ENCODE measurements at places on chromosomes 4 and X.

- no peak for DNase-seq
Measured at GRCh38 chrX:154987940-154988339, 34.6 kb downstream of the F8 start.

- no peak for DNase-seq
Measured at GRCh38 chr4:114879916-114880669, 233.3 kb downstream of the NDST4 start.

GRCh38 chrX:23887451-23887850 is 20.3 kb downstream of the APOO start:
- no peak for DNase-seq

DNA sequence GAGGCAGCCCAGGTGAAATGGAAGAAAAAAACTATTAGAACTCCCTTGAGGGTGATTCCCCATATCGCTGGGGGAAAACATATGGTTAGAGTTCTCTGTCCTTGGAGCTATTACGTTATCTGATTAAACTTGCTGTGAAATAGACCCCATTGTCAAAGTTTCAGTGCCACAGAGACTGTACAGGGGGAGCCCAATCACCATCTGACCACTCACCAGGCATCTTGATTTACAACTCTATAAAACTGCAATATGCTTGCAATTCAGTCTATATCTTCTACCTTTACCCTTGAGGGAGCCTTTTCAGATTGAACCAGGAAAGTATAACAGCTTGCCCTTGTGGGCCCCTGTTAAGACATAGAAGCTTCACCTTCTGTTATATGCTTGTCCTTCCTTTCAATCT is 18.2 kb downstream of the TMEM255A start:
- DNase-seq, result no peak

GRCh38 chr4:185532795-185533324 is 2.4 kb downstream of the PDLIM3 start:
- DNase-seq, result no peak

DNA sequence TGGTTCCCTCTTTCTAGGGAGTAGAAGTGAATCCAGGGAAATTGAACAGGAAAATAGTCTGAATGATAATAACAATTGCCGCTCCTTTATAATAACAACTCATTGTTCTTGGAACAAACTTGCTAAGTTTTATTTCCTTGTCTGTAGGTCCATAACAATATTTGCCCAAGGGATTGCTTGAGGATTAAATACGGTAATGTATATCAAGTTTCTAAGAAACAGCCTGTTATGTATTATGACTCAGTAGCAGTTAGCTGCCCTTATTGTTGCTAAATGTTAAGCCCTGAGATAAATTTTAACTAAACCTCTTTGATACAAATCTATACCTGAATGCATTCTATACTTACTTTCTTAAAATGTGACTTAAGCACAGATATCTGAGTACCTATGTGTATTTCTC is 215.9 kb upstream of the AADAT start:
- no peak for DNase-seq

GRCh38 chrX:74234818-74235217 is 69.2 kb upstream of the ZCCHC13 start:
- no peak for DNase-seq

DNA sequence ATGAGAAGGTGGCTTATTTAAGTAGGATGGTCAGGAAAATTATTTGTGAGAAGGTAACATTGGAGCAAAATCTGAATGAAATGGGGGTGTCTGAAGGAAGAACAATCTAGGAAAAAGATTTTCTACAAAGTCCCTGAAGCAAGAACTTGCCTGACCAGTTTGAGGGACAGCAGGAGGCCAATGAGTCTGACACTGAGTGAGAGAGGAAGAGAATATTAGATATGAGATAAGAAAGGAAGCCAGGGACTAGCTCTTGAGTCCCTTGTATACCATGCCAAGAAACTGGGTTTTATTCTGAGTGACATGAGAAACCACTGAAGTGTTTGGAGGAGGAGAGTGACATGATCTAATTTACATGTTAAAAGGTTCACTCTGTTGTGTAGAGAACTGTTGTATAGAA is 1478.9 kb downstream of the RPA4 start:
- no peak for DNase-seq

DNA sequence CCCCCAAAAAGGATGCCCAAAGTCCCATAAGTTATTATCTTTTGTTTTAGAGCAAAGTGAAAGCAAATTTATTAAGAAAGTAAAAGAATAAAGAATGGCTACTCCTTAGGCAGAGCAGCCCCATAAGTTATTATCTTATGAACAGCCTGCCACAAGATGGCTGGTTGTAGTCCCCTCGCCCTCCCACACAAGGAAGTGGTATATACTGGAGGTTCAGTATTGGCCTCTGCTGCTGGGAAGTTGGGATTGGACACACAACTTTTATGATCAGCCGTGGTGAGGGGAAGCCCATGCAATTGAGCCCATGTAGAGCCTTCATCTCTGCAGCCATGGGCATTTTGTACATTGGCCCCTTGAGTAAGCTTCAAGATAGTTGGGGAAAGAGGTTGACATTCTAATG is 8.0 kb upstream of the SMIM10 start:
- no peak for DNase-seq

GRCh38 chrX:46730765-46731164 is 28.2 kb downstream of the SLC9A7 start:
- no peak for DNase-seq

- DNase-seq, result no peak
Measured at GRCh38 chrX:10741550-10741949, 121.2 kb upstream of the MID1 start.

DNA sequence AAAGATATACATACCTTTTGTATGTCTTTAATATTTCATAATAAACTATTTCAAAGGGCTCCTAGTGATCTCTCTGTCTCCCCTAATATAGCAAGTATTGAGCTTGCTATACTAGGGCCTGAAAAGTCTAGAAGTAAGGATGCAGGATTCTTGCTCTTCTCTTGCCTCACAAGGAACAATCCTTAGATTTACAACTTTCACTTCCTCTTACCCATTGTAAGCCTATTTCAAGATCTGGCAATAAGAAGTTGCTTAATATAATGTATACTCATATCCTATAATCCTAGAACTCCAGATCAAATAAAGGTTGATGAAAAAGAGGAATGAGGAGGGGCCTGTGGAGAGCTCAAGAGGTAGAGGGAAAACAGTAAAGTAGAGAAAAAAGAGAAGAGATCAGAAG is 40.8 kb upstream of the CHRDL1 start:
- DNase-seq, result no peak

DNA sequence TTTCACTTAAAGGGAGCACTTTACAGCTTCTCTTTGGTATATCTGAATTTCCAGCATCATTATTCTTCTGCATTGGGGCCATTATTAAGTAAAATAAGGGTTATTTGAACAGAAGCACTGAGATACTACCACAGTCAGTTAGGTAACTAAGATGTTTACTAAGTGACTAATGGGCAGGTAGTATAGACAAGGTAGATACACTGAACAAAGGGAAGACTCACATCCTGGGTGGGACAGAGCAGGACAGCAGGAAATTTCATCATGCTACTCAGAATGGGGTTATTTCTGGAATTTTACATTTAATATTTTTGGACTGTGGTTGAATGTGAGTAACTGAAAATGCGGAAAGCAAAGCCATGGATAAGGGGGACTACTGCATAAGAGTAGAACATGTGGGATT is 316.0 kb downstream of the CCSER1 start:
- DNase-seq, result no peak

DNA sequence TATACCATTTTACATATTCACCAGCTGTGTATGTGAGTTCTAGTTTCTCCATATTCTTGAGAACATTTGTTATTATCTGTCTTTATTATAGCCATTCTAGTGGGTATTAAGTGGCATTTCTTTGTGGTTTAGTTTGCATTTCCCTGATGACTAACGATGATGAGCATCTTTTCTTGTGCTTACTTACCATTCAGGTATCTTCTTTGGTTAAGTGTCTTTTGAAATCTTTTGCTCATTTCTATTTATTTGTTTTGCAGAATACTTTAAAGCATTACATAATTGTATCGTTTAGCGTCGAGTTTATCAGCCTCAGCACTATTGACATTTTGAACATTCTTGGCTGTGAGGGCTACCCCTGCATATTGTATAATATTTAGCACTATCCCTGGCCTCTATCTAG is 85.4 kb downstream of the FRMPD4 start:
- no peak for DNase-seq

- no peak for DNase-seq
Measured at GRCh38 chrX:19372170-19372546, 28.4 kb downstream of the PDHA1 start.

DNA sequence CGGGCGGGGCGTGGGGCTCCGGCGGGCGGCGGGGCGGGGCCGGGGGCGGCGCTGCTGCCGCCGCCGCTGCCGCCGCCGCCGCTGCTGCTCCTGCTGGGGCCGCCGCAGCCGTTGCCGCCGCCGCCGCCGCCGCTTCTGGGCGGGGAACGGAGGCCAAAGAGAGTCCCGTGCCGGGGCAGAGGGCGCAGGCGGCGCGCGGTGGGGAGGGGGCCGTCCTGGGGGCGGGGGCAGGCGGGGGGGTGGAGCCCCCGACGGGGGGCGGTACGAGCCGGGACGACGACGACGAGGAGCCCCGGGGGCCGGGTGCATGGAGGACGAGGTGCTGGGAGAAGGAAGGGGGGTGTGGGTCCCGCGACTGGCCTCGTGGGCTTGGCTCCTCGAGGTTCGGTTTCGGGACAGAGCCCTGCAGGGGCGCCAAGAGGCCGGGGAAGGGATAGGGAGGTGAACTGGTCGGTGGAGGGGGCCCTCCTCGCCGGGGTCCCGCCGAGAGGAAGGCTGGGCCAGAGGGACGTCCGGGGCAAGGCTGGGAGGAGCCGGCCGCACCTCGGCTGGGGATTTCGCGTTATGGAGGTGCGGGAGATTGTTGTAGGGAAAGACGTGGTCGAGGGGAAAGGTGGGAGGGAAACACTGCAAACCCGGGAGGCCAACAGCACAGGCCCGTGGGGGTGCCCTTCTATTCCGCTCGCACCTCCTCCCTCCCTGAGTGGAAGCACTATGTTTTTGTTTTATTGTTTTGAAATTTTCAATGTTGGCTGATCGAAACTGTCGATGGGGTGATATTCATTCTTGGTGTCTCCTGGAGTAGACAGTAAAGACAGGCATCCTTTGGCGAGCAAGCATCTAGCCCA is 1.9 kb downstream of the BCORL1 start:
- no peak for DNase-seq

GRCh38 chr4:157242871-157243270 is 22.3 kb downstream of the GRIA2 start:
- DNase-seq, result no peak

DNA sequence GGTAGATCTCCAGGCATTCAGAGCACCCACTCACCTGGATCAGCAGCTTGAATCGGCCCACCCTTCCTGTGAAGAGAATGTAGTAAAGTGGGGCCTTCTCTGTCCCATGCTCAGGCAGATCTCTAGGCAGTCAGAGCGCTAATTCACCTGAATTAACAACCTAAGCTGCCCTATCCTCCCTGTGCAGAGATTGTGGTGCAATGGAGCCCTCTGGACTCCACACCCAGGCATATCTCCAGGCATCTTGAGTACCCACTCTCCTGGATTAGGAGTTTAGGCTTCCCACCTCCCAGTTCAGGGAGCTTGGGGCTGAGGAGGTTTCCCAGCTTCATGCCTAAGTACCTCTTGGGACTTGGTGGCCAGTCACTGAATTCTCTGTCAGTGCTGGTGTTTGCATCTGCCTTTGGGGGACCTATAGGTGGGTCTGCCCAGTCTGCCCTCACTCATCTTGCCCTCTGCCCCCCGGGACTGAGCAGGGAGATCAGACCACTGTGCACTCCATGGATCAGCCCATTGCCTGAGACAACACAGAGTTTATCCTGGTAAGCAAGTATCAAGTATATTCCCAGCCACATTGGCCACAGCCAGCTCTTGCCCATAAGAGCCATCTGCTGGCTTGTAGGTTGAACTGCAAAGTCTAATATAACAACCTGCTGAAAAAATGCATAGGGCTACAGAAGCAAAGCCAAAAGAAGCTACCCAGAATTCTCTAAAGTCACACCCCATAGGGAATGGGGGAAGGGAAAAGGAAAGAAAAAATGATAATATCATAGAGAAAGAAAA is 372.9 kb downstream of the KLHL13 start:
- DNase-seq, result no peak

DNA sequence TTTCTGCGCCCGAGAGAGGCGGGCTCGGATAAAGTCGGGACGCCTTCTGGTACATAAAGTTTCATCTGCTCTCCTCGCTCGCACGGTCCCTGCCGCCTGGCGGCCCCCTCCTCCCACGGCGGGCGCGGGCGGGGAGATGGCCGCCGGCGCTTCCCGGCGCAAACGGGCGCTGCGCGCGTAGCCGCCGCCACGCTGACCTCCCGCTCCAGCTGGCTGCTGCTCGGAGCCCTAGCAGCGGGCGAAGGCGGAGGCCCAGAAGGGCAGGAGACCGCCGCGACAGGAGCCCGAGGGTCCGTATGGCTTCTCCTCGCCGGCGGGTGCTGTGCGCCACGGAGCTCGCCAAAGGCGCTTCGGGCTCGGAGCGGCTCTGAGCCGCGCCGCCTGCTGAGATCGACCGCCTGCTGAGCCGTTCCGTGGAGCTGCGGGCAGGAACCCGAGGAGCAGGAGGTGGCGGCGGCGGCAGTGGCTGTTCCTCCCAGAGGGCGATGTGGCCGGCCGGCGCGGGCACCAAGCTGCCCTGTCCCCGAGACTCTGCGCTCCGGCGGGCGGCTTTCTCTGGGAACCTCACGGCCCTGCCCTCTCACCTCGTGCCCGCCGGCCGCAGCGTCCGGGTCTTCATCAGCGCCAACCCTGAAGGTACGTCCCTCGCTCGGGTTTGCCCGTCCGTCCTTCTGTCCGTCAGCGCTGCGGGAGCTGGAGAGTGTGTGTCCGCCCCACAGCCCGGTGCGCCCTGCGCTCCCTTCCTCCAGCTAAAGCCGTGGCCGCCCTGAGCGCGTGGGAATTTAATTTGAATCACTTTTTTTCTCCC is at the start of gene NWD2:
Gene NWD2 (plus strand): TSS at position 161 of the 808 bp plus-strand sequence. CDS start 325 bp downstream, at position 486.
- DNase-seq, result no peak

GRCh38 chr4:5825321-5826041 is 67.4 kb downstream of the CRMP1 start:
- no peak for DNase-seq

- DNase-seq, result no peak
Measured at GRCh38 chr4:4984186-4984585, 35.1 kb downstream of the CYTL1 start.

GRCh38 chr4:4521731-4522130 is 20.1 kb downstream of the STX18 start:
- DNase-seq, result no peak

GRCh38 chrX:118594697-118595420 is 99.2 kb downstream of the DOCK11 start:
- DNase-seq, result no peak

DNA sequence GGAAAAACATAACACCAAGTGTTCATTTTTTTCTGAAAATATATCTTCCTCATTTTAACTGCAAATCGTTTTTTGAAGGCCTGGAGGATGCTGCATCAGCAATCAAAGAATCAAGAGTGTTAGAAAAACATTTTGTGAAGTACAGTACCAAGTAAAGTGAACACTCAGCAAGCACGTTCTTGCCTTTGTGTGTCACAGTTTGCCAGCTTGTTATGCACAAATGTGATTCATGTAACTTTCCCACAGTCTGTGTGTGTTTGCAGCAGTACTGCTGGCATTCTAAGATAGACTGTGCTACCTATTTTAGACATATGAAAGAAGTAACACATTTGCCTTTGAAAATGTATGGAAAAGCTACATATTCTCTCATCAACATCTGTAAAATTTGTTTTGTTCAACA is 1617.7 kb downstream of the RPA4 start:
- DNase-seq, result no peak

Measured in esophagus squamous epithelium (tissue), 5 donors.